Hippocampal formation (tissue), 2 donors: ENCODE measurements at places on chromosomes 7 and 10.

DNA sequence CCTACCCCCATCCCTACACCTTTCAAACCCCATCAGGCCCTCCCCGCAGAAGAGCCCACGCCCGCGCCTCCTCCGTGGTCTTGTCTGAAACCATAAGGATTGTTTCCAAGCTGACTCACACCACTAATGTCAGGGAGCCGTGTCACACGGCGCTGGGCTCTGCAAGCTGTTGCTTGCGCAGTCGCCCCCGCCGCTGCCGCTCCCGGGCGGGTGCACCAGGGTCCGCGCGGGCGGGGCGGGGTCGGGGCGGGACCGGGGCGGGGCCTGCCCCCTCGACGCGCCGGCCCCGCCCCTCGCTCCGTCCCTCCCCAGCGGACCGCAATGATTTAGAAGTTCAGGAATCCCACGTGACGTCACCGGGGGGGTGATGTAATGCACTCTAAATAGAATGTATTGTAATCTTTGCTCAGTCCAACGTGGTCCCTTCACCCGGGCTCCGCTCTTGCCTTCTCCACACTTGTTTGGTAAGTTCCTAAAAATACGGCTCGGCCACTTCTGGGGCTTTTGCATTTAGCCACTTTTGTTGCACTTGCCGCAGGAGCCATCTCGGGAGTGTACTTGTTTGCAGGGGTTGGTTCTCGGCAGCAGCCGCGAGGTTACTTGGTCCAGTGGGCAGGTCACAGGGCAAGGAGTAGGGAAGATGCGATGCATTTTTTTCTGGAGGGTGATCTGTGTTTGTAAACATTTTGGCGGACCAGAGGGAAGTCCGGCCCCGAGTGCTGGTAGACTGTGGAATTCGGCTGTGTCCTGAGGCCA is 3.2 kb upstream of the CREB5 start:
- DNase-seq = peak; percentile 96

- no peak for DNase-seq
Measured at GRCh38 chr10:34710391-34710751, 104.7 kb downstream of the PARD3 start.

GRCh38 chr7:107125475-107125874 is 43.3 kb upstream of the HBP1 start:
- DNase-seq = no peak

DNA sequence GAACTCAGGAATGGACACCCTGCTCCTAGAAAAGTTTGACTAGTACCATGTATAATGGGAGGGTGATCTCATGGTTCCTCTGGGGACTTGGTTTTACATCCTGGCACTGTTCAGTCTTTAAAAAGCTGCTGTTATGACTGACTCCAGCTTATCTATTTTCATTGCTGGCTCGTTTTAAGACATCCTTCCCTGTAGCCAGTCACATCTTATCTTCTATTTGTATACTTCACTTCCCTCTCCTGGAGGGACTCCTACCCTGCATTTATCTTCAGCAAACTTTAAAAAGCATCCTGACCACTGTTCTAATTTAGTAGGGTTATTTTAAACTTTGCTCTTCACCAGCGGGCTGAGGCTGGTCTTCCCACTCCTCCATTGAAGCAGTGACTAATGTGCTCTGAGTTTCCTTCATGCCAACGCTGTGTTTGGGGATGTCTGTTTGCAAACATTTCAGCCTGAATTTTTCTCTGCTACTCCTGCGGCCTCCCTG is 72.9 kb upstream of the ARMC3 start:
- no peak for DNase-seq

- DNase-seq = no peak
Measured at GRCh38 chr7:70415179-70415972, 716.6 kb upstream of the GALNT17 start.

DNA sequence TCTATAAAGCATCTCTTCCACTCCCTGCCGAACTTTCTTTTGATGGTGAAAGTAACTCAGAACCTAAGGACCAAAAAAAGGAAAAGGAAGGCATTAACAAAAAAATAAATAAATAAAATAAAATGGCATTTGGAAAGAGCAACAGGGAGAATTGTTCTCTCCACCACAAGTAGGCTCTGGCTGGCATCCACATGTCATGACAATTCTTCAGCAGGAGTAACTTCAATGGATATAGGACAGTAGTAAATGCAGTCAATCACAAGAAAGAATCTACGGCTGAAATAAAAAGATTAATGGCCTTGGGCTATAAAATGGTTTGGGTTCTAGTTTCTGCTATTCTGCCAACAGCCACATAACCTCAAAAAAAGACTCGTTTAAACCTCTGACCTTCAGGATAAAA is 23.9 kb downstream of the NCAPG2 start:
- no peak for DNase-seq

DNA sequence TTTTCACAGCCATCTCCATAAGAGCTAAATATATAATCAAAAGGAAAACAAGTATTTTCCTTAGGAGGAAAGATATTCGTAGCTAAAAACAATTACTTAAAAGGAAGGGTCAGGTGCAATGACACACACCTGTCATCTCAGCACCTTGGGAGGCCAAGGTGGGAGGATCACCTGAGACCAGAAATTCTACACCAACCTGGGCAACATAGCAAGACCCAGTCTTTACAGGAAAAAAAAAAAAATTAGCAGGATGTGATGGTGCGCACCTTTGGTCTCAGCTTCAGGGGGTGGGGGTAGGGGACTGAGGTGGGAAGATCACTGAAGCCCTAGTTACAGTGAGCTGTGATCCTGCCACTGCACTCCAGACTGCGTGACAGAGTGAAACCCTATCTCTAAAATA is 11.9 kb downstream of the TNPO3 start:
- no peak for DNase-seq

- DNase-seq = peak; percentile 38
Measured at GRCh38 chr7:104960741-104961448, 53.1 kb upstream of the KMT2E start.

DNA sequence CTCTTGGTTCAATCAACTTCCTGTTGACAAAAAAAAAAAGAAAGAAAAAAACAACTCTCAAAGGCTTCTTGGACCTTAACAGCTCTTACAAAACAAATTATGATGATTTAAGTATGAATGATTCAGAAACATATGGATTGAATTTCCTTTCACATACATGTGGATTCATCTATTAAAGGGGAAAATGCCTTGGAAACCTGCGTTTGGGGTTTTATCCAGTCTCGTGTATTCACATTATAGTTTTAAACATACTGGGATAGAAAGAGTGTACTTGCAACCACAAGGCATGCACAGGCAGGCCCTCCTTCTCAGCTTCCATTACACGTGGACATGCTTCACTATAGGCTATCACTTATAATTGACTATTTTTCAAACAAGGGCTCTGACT is 286.7 kb downstream of the INHBA start:
- no peak for DNase-seq

DNA sequence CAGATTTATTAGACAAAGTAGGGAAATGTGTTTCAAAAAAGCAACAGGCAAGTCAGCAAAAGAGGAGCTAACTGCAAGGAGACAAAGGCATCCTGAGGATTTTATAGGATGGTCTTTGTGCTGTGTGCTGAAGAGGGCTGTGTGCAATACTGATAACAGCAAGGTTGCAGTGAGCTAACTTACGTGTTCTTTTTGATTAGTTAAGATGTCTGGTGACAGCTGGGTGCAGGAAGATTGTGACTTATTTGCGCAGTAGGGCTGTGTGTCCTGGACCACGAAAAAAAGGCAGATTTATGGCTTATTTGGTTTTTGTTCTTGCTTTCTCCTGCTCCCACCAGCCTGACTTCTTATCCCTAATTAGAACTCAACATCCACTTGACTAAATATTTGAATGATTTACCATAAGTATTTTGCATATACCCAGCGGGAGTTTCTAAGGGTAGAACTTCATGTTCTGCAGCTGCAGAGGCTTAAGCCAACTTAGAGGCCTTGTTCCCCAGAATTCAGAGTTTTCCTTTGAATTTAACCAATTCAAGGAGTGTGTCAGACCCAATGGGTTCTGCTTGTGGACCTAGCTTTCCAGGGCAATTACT is 119.0 kb downstream of the ANKRD26 start:
- no peak for DNase-seq

DNA sequence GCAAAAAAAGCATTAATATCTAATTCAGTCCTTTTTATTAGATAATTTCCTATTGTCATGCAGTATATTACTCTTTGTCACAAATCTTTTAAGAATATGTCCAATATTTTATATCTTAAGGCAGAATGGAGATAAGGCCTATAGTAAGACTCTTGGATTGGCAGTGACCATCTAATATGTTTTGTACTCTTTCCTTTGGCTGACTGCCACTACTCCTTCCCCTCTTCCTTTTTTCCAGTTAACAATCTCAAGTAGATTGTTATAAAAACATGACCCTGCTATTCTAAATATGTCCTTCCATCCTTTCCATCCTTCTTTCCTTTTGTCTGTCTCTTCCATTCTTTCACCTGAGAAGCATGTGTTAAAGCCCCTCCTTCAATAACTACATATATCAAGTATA is 92.8 kb upstream of the TMEM168 start:
- no peak for DNase-seq

DNA sequence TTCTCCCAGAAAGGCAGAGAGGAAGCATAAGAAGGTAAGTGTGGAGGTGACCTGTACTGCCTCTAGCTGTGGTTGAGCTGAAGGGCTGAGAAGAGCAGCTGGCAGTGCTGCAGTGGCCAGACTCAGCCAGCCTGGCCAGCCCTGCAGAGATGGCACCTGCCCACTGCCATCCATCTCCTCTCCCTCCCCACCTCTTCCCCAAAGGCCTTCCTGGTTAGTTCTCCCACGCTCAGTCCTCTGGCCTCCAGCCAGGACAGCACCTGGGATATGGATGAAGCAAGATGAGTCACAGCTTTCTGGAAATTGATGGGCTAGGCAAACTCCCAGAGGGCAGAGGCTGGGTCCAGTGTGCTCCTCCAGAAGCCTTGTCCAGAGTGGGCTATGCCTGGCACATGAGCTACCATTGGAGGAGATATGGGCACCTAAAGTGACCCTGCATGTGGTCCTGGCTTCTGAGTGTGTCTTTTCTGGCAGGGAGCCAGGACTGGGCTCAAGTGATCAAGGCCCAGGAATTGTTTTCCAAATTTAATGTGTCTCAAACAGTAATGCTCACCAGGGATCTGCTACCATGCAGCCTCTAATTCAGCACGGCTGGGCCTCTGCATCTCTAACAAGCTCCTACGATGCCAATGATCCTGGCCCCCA is 81.0 kb upstream of the CACUL1 start:
- DNase-seq = no peak

- DNase-seq = no peak
Measured at GRCh38 chr10:3887885-3888476, 103.0 kb upstream of the KLF6 start.

DNA sequence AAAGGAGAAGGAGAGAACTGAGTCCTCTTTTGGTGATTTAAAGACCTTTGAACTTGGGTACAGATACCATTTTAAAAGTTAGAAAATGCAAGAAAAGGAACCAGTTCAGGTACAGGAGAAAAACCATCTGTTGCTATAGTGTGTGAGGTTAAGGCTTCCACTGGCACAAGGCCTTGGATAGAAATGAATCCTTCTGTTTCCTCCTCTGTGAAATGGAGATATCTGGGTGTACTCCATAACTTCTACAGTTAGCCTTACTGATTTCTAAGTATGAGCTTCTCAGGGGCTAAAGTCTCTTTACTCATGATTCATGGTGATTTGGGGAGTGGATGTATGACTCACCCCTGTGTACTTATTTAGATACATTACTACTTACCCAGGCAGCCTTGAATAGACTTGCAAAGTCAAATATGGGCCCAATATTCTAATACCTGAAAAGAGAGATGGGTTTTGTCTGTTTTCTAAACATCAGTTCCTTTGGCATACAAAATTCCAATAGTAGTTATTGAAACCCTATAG is 117.2 kb upstream of the ADO start:
- DNase-seq = no peak

GRCh38 chr7:156932006-156932405 is 17.5 kb upstream of the NOM1 start:
- no peak for DNase-seq

GRCh38 chr7:34727464-34727995 is 69.5 kb downstream of the NPSR1 start:
- DNase-seq = no peak

- no peak for DNase-seq
Measured at GRCh38 chr7:36396150-36396549, 6.5 kb downstream of the ANLN start.
